ENCODE measurements at places on chromosomes 12 and 14. TPM values are rescaled to one million over a fixed set of nuclear protein-coding genes. Genes with fewer than 3 reads are reported as not detected.

Gene SLC2A14
- not detected for total RNA-seq

Gene CLEC6A
- not detected for total RNA-seq

Gene NUAK1
- total RNA-seq = 3.0 TPM

GRCh38 chr14:52391881-52392615 is 77.9 kb downstream of the PTGER2 start:
- peak; percentile 88 for DNase-seq

DNA sequence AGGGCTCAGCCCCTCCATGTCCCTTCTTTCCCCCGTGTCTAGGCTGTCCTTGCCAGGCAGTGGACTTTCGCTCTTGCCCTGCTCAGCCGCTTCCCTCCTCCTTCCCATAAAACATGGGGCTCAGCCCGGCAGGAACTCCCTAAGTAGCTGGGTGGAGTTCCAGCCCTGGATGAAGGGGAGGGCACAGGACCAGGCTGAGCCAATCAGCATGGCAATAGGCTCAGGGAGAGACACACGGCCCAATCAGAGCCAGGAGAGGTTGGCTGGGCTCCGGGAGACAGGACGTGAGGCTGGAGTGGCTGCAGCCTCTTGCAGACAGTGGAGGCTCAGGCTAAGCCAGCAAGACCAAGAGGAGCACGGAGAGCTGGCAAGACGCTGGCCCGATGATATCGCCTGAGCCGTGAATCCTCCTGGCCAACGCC is 54.3 kb downstream of the GALNT9 start:
- DNase-seq = peak; percentile 34

DNA sequence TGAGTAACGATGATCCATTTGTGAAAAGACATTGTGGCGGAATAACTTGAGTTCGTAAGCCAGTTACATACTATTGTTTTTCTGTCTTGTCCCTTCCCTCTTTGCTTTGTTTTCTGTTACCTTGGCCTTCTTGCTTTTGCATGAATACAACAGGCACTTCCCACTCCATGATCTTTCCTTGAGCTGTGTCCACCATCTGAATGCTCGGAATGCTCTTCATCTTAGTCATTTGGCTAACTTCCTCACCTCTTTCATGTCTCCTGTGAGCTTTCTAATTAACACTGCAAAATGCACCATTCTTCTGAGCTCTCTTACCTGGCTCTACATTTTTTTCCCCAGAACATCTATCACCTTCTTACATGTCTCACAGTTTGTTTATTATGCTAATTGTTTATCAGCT is 10.0 kb downstream of the KNTC1 start:
- no peak for DNase-seq

DNA sequence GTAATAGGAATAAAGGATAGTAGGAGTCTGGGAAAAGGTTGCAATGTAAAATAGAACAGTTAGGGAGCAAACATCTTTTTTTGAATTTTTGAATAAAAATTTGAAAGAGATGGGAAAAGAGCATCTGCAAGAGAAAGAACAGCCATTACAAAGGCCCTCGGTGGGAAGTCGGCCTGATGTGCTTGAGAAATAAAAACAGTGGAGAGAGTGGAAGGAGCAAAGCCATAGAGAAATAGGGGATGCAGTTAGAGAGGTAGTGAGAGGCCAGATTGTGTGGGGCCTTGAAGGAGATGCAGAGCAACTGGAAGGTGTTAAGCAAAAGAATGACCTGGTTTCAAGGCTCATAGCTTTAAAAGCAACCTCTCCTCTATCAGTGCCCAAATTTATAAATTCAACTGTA is 409.8 kb downstream of the RERGL start:
- no peak for DNase-seq

Gene CAPZA3
- total RNA-seq = not detected

Gene OLR1
- not detected for total RNA-seq

Measured in fibroblast of the aortic adventitia (primary cell).